ENCODE measurements at places on chromosomes 6 and 20. TPM values are rescaled to one million over a fixed set of nuclear protein-coding genes. Genes with fewer than 3 reads are reported as not detected.
A peak's percentile ranks its signal among the peaks of the same experiment; 100 is the strongest.

DNA sequence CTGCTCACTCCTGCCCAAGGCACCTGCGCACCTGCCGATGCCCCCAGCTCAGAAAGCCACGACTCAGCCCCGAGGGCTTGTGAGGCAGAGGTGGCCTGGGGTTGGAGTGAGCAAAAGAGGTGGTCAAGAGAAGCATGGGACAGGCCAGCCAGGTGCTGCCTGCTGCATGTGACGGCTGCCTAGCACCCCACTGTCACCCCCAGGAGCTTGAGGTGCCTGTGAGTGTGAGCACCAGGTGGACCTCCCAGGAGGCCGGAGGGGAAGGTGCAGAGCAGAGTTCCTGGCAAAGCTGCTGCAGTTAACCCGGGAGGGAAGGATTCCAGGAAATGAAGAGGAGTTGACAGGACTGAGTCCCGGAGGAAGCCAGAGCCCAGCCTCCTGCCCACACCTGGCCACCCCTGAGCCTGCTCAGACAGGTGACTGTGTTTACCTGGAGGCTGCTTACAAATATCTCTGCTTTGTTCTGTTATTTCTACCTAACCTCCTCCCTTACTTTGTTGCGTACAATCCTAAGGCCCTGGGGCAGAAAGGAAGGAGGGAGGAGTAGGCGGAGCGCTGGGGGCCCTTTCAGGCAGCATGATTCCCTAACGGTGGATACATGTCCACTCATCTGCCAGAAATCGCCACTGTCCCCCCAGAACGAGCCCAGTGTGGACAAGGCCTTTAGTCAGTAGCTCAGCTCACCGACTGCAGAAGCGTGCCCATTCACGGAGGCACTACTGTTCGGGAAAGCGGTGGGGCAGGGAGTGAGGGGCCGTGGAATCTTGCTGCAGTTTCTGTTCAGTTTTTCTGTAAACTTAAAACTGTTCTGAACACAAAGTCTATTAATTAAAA lies 87.5 kb upstream of the MPC1 start:
- peaks cover 18% of the 10 kb centered on the region for H3K4me1 ChIP-seq
- H3K27me3 ChIP-seq = no peaks in the 10 kb centered on the region
- H3K4me3 ChIP-seq = no peak overlapping the region
- H3K27ac ChIP-seq = no peak overlapping the region
- peaks cover 37% of the 10 kb centered on the region for H3K36me3 ChIP-seq
- DNase-seq = no peak

- no peak for DNase-seq
- H3K27ac ChIP-seq = no peak overlapping the region
- H3K36me3 ChIP-seq = no peaks in the 10 kb centered on the region
Measured at GRCh38 chr6:49541936-49542335, 8.5 kb upstream of the C6orf141 start.

- peak overlapping the region; percentile 21 for H3K27ac ChIP-seq
- peaks cover 22% of the 10 kb centered on the region for H3K4me1 ChIP-seq
- no peak for DNase-seq
- H3K36me3 ChIP-seq = no peaks in the 10 kb centered on the region
- H3K4me3 ChIP-seq = no peak overlapping the region
Measured at GRCh38 chr6:133645966-133646740, 242.8 kb upstream of the TCF21 start.

- DNase-seq = no peak
- H3K4me3 ChIP-seq = no peak overlapping the region
- no peaks in the 10 kb centered on the region for H3K36me3 ChIP-seq
- no peak overlapping the region for H3K27ac ChIP-seq
- no peaks in the 10 kb centered on the region for H3K27me3 ChIP-seq
- no peaks in the 10 kb centered on the region for H3K4me1 ChIP-seq
Measured at GRCh38 chr6:33962246-33963027, 158.6 kb upstream of the MLN start.

GRCh38 chr20:24309596-24309995 lies 159.8 kb upstream of the SYNDIG1 start:
- no peaks in the 10 kb centered on the region for H3K36me3 ChIP-seq
- no peaks in the 10 kb centered on the region for H3K4me1 ChIP-seq
- no peak overlapping the region for H3K4me3 ChIP-seq
- no peak for DNase-seq
- H3K27ac ChIP-seq = no peak overlapping the region

DNA sequence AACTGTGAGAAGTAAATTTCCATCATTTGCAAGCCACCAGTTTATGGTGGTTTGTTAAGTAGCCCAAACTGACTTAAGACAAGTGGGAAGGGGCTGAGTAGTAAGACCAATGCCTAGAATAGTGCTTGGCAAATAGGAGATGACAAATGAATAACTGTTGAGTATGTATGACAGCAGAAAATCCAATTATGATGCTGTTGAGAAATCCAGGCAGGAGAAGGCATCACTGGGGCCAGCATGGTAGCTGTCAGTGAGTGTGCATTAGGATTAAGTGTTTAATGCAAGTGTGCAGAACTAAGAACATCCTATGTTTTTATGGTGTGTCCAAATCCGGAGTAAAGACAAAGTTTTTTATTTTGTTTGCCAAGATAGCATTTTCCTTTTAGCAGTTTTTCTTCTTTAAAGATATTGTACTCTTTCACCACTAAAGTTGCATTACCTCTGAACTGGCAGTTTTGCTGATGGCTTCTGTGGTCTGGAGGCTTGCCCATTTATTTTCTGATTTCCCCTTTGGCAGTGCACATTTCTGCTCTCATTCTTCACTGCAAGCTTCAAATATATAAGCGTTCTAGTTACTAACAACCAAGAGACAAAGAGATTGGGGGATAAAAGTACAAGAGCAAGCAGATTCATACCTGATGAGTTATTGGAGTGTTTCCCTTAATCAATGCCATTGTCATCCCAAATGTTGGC lies 289.7 kb downstream of the KCNQ5 start:
- no peaks in the 10 kb centered on the region for H3K4me1 ChIP-seq
- no peaks in the 10 kb centered on the region for H3K36me3 ChIP-seq
- no peaks in the 10 kb centered on the region for H3K27me3 ChIP-seq
- H3K4me3 ChIP-seq = no peak overlapping the region

Gene ZNF311
- total RNA-seq = 1.7 TPM

GRCh38 chr6:68657374-68658139 lies 22.5 kb downstream of the ADGRB3 start:
- H3K27ac ChIP-seq = no peak overlapping the region
- H3K4me3 ChIP-seq = no peak overlapping the region
- no peaks in the 10 kb centered on the region for H3K27me3 ChIP-seq
- no peaks in the 10 kb centered on the region for H3K36me3 ChIP-seq
- no peak for DNase-seq
- H3K4me1 ChIP-seq = no peaks in the 10 kb centered on the region
